Progenitor cell of endocrine pancreas (in vitro differentiated cells): ENCODE measurements at places on chromosomes 11 and 22. TPM values are rescaled to one million over a fixed set of nuclear protein-coding genes. Genes with fewer than 3 reads are reported as not detected.

TRIM34 gene
- total RNA-seq, result 2.0 TPM in 2 replicates

DDTL gene
- not detected in 2 replicates for total RNA-seq

INS gene
- 68.7 and 75.2 TPM in 2 replicates for total RNA-seq

OR8B2 gene
- not detected in 2 replicates for total RNA-seq

GRCh38 chr22:45207981-45208664 is 32.6 kb downstream of the KIAA0930 start:
- H3K27ac ChIP-seq, result peak overlapping the region; percentile 67
- peaks cover 4% of the 10 kb centered on the region for H3K36me3 ChIP-seq
- H3K27me3 ChIP-seq, result peaks cover 6% of the 10 kb centered on the region
- peaks cover 5% of the 10 kb centered on the region for H3K4me1 ChIP-seq
- H3K4me3 ChIP-seq, result no peak overlapping the region

DNA sequence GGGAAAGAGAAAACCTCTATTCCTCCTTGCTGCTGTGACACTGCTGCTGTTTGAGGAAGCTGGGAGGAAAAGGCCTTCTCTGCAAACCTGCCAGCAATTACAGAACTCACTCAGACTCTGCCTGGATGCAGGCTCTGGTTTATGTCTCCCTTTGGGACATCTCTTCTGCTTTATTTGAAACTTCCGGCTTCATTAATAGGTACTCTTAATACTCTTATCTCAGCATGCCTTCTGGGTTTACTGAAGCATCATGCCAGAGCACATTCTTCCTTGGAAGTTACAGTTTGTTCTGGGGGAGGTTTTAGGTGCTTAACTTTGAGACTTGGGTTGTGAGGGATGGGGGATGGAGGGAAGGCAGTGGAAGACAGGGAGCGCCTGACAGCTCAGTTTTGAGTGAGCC is 79.9 kb downstream of the NAV2 start:
- peaks cover 17% of the 10 kb centered on the region for H3K4me1 ChIP-seq
- no peak overlapping the region for H3K4me3 ChIP-seq
- H3K27me3 ChIP-seq, result no peaks in the 10 kb centered on the region
- H3K36me3 ChIP-seq, result no peaks in the 10 kb centered on the region
- no peak overlapping the region for H3K27ac ChIP-seq

DNA sequence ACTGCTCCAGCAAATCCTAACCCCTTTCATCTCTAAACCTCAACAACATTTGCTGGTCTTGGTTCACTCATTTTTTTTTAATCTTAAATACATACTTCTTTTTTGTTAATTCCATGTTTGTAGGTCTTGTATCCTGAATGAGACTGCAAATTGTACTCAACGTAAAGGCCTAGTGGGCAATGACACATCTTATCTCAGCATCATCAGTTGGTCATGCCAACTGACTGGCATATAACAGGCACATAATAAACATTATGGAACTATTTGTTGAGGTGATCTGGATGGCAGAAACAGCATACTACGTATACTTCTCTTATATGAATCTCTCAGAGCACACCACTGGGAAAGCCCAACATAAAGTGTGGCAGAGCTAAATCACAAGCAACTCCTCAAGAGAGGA is 116.7 kb downstream of the RBFOX2 start:
- no peaks in the 10 kb centered on the region for H3K27me3 ChIP-seq
- no peak for DNase-seq

- H3K4me3 ChIP-seq, result no peak overlapping the region
- H3K4me1 ChIP-seq, result peaks cover 1% of the 10 kb centered on the region
- peaks cover 39% of the 10 kb centered on the region for H3K27me3 ChIP-seq
- DNase-seq, result no peak
- peaks cover 6% of the 10 kb centered on the region for H3K36me3 ChIP-seq
Observed at GRCh38 chr22:41910050-41911000, 4.5 kb downstream of the SHISA8 start.

DNA sequence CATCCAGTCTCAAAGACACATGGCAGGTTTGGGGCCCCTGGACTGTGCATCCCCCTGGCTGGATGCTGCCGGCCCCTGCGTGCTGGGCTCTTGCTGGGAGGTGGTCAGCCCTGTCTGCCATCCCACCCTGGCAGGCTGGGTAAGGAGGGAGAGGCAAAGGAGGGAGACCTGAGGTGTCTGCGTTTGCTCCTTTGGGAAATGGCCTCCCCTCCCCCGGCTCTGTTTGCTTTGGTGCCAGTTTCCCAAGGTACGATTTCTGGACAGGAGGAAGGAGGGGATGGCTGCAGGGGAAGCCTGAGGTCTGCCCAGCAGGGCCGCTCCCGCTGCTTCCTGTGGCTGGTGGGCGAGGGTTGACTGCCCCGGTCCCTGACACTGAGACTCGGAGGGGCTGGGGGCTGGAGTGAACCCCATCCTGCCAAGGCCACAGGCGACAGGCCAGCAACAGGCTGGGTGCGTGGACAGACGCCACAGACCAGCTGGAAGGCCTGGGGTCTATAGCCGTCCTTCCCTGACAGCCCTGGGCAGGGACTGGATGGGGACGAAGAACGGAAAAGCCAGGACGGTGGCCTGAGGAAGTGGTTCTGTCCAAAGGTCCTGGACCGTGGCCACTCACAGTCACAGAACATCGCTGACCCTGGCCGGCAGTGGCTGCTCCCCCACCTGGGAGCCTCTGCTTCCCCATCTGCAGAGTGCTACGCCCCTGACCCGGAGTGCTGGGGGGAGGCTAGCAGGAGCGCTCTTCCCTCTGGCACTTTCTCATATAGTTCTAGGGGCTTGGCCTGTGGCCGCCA is 38.0 kb downstream of the OSBPL5 start:
- no peaks in the 10 kb centered on the region for H3K4me1 ChIP-seq
- H3K27me3 ChIP-seq, result peaks cover 23% of the 10 kb centered on the region
- DNase-seq, result no peak
- no peaks in the 10 kb centered on the region for H3K36me3 ChIP-seq
- no peak overlapping the region for H3K4me3 ChIP-seq
- H3K27ac ChIP-seq, result no peak overlapping the region

- H3K4me3 ChIP-seq, result no peak overlapping the region
- no peaks in the 10 kb centered on the region for H3K4me1 ChIP-seq
- peaks cover 6% of the 10 kb centered on the region for H3K36me3 ChIP-seq
Observed at GRCh38 chr11:4381901-4382300, 11.6 kb downstream of the TRIM21 start.

DNA sequence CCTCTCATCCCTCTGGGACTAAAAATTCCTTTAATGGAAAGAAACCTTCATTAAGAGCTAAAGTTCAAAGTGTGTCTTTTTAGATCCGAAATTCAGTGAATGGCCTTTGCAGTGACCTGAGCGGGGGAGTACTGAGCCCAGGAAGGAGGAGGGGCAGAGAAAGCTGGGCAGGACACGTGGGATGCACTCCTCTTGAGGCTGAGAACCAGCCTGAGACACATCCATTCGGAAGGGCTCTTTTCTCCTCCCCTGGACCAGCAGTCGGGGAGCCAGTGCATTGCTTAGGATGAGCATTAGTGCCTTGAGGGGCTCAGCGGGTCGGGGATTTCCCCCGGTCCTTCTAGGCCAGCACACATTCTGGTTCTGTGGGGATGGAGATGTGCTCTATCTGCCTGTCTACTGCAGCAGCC is 258.9 kb upstream of the B3GAT1 start:
- H3K4me3 ChIP-seq, result no peak overlapping the region
- H3K27ac ChIP-seq, result no peak overlapping the region

DNA sequence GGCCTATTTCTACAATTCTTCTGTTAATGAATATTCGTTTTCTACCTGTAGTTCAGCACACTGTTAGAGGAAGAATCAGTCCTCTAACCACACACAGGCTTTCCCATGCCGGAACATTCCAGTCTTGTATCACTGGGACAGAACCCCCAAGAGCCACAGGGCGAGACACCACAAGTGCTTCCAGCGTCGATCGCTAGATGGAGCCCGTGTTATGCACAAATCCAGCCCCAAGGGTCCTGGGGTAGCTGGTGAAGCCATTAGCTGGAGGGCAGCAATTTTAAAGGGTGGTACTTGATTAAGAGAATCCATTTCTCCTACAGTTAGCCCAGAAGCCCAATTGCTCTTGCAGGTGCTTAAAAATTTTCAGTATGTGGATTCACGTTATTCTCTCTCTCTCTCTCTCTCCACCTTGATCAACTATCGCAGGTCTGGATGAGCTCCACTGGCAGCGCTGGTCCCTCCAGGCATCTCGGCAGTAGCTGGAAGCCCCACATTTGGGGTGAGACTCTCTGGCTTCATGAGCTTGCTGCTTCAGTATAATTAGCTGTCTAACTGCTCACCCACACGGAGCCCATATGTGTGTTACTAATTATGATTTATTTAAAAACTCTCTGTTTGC is 148.2 kb upstream of the SNX19 start:
- peaks cover 5% of the 10 kb centered on the region for H3K4me1 ChIP-seq
- no peak overlapping the region for H3K4me3 ChIP-seq
- H3K36me3 ChIP-seq, result no peaks in the 10 kb centered on the region
- peak; percentile 48 for DNase-seq
- peaks cover 26% of the 10 kb centered on the region for H3K27me3 ChIP-seq
- no peak overlapping the region for H3K27ac ChIP-seq

GRCh38 chr11:119641983-119642745 is 86.8 kb downstream of the NECTIN1 start:
- H3K4me3 ChIP-seq, result no peak overlapping the region
- H3K36me3 ChIP-seq, result no peaks in the 10 kb centered on the region
- DNase-seq, result no peak
- no peak overlapping the region for H3K27ac ChIP-seq

DNA sequence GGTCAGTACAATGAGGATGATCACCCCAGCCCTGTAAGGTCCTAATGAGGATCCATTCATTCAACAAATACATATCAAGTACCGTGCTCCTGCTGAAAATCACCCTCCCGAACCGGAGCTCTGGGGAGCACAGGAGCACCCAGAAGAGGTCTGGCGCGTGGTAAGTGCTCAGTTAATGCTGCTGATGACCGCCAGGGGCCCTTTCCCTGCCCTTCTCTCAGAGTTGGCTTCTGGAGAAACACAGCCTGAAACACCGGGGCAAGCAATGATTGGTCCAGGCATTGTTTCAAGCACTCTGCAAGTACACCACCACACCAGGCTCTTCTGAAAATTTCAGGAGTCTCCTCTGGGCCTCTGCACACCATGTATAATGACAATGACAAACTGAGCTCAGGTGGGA is 3.8 kb upstream of the CCDC86 start:
- H3K4me1 ChIP-seq, result peaks cover 10% of the 10 kb centered on the region
- H3K27ac ChIP-seq, result no peak overlapping the region
- H3K36me3 ChIP-seq, result no peaks in the 10 kb centered on the region
- H3K27me3 ChIP-seq, result peaks cover 8% of the 10 kb centered on the region

DNA sequence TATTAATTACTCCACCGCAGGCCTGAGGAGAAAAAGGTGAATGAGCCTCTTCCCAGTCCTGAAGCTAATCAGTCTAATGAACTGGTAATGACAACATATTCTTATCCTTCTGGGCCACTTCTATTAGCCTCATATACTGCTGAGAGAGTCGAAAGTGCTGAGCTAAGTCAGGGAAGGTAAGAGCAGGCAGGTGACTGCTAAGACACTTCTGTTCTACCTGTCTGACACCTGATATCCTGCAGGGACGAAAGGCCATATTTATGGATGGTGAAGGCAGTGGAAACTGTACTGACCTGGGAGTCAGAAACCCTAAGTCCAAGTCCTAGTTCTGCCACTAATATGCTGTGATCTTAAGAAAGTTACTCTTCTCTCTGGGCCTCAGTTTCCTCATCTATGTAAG is 3.5 kb downstream of the TBC1D10A start:
- peaks cover 2% of the 10 kb centered on the region for H3K36me3 ChIP-seq
- no peak overlapping the region for H3K4me3 ChIP-seq
- no peak overlapping the region for H3K27ac ChIP-seq
- no peaks in the 10 kb centered on the region for H3K27me3 ChIP-seq
- peaks cover 22% of the 10 kb centered on the region for H3K4me1 ChIP-seq
- no peak for DNase-seq

DNA sequence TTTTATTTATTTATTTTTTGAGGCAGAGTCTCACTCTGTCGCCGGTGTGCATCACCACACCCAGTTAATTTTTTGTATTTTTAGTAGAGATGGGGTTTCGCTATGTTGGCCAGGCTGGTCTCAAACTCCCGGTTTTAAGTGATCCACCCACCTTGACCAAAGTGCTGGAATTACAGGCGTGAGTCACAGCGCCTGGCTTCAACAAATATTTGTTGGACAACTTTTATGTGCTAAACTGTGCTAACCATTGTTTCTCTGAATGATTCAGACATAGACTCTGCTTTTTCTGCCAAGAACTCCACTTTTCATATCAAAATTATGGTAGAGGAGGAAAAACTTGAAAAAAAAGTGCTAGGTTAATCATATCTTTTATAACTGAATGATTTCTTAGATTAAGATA is 36.3 kb downstream of the MMP7 start:
- no peak overlapping the region for H3K4me3 ChIP-seq
- no peaks in the 10 kb centered on the region for H3K36me3 ChIP-seq
- H3K27ac ChIP-seq, result no peak overlapping the region
- peaks cover 6% of the 10 kb centered on the region for H3K27me3 ChIP-seq

GRCh38 chr11:33362051-33362910 is 105.1 kb downstream of the HIPK3 start:
- H3K27ac ChIP-seq, result no peak overlapping the region
- peaks cover 12% of the 10 kb centered on the region for H3K27me3 ChIP-seq
- peaks cover 5% of the 10 kb centered on the region for H3K4me1 ChIP-seq
